NCI-H510A (cell line): ENCODE measurements at places on chromosomes 16 and 17.

DNA sequence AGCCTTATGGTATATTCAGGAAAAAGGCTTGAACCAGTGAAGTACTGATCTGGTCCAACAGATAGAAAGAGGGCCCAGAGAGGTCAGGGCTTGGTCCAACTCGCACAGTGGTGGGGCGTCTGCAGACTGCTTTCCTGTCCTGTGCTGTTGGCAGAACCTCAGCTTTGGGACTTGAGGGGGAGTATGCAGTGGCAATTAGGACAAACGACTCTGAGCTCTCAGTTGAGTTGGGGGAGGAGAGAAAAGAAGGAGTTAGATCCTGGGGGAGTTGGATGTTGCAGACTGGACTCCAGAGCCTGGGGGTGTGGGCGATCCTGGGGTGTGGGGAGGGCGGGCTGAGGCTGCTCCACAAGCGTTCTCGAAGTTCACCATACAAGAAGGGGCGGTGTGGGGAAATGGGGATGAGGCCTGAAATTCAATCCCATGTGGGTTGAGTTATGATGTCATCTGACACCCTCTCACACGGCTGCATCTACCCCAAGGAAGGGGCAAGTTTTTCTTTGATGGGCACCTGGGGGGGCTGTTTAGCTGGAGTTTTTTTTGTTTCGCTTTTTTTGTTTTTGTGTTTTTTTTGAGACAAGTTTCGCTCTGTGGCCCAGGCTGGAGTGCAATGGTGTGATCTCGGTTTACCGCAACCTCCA is 14.6 kb downstream of the GRB7 start:
- no peak for DNase-seq

- DNase-seq: peak; percentile 69
Observed at GRCh38 chr16:4664538-4665418, 28.6 kb upstream of the NUDT16L1 start.

DNA sequence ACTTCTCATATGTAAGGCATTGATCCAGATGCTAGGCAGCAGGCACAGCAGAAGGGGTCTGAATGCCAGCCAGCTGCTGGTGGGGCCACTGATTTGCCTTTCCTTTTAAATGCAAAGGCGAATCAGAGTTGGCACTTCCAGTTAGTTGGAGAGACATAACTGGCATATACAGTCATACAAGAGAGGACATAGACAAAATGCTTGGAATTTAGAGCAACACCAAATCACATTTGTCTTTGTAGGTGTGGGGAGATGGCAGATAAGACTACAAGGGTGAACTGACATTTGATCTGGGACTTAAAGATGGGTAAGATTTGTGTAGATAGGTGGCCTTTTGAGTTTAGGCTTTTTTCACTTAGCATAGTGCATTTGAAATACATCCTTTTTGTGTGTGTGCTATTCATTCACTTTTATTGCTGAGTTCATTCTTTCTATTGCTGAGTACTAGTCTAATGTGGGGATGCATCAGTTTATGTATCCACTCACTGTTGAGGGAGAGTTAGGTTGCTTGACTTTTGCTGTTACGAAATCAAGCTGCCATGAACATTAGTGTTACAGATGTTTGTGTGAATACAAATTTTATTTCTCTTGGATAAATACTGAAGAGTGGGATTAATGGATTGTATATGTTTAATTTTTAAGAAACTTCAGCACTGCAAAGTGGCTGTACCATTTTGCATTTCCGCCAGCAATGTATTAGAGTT is 74.1 kb downstream of the SPECC1 start:
- DNase-seq: no peak

GRCh38 chr17:6561446-6561845 is 5.1 kb upstream of the PITPNM3 start:
- no peak for DNase-seq

DNA sequence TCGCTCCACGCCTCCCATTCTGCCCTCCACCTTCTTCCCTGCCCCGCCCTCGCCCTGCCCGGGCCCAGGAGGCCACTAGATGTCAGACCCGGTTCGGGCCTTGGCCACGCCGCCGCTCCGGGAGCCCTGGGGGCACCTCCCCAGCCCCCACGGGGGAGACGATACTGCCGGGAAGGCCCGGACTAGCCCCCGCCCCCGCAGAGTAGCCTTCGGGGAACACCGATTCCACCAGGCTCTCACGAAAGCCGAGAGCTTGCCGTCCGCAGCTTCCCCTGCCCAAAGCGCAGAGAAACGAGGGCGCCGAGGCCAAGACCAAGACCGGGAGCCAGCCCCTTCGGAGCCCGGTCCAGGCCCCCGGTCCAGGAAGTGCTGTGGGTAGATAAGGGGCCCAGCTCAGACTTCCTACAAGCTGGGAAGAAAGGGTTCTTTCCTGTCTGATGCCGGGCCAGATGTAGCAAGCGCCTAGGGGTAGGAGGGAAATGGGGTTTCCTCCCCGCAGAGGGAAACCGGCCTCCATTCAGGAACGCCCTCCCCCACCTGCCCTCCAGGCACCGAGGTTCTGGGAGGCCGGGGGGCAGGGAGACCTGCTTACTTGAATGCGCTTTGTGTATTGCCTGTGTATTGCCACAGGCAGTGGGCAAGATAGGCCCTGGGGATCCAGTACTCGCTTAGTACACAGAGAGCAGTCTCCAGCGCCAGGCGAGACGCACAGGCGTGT is 806 bp upstream of the CYB561 start:
- DNase-seq: peak; percentile 79

GRCh38 chr17:76946111-76946771 is 78.0 kb downstream of the MGAT5B start:
- no peak for DNase-seq

DNA sequence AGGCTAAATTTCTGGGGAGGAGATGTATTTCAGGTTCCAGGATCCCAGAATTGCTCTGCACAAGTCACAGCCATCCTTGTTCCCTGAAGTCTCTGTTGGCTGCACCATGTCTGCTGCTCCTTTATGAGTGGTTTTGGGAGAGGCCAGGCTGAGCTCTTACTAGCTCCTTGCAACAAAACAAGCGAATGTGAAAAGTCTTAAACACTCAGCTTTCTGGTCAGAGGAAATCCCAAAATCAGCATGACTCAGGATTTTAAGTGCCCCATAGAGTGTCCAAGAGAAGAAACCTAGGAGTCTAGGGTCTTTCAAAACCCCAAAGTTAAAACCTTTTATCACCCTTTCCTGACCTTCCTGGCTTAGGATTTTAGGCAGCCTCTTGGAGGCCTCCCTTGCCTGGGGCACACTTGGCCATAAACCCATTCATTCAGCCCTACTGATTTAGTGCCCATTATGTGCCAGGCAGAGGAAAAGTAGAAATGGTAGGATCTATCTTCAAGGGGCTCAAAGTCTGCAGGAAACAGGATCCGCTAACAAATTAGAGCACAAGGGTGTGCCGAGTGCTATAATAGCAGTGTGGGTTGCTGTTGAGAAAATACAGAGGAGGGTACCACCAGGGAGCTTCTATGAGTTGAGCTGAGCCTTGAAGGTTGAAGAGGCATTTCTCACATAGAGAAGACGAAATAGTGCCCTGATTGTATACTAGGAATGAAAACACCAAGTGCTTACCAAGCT is 36.9 kb downstream of the SOST start:
- no peak for DNase-seq

DNA sequence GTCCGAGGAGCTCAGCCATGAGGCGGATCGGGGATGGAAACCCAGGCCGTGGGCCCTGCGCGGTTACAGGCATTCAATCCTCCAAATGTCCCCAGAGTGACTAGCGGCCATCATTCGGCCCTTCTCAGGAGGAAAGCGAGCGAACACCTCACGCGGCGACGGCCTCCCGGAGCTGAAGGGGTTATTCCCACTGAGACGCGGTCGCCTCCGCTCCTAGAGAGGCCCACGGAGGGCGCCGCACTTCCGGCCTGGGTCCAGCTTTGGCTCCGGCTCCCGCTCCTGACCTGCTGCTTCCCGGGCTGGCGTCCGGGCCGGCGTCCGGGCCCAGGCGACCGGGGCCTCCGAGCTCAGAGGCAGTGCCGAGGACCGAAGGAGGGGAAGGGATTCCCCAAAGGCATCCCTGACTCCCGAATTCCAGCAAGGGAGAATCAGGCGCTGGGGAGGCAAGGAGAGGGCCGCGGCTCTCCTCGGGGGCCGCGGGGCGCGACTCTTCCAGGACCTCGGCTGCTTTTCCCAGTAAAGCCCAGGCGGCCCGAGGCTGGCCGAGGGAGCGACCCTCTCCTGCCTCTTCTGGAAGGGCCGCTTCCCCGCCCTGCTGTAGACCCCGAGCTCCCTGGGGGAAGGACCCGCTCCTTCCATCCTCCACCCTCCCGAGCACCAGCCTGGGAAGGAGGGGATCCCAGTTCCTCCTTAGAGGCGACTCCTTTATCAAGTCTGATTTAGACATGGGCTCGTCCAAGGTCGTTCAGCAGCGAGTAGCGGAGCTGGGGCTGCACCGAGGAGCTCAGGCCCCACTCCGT is 18.6 kb upstream of the ZNF629 start:
- DNase-seq: peak; percentile 90

- DNase-seq: no peak
Observed at GRCh38 chr17:19344311-19345066, 18.0 kb downstream of the B9D1 start.

- no peak for DNase-seq
Observed at GRCh38 chr16:89951509-89951908, 3.0 kb downstream of the DEF8 start.

GRCh38 chr16:51820176-51820575 is 669.1 kb upstream of the SALL1 start:
- no peak for DNase-seq

DNA sequence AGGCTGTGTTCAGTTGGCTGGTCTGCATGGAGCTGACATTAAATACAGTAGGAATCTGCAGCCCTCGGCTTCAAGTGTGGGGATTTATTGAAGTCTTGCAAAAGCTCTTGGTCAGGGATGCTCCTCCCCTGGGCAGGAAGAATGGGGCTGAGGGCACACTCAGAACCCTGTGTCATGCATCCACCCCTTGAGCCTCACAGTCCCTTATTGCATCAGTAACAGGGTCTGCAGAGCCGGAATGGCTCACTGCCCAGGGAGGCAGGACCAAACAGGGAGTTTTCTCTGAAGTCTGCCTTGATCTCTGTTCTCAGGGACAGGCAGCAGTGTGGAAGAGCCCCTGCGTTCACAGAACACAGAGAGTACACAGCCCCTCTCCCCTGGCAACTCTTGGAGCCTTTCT is 216.8 kb downstream of the ENGASE start:
- DNase-seq: no peak

GRCh38 chr17:4136373-4136772 is 6.5 kb downstream of the ZZEF1 start:
- no peak for DNase-seq

DNA sequence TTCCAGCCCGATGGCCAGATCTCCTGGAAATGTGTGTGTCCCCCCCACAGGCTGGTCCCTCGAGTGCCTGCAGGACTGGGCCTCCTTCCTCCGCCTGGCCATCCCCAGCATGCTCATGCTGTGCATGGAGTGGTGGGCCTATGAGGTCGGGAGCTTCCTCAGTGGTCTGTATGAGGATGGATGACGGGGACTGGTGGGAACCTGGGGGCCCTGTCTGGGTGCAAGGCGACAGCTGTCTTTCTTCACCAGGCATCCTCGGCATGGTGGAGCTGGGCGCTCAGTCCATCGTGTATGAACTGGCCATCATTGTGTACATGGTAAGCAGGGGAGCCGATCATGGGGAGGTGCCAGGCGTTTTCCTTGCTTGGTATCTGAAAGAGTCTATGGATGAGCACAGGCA is 22.1 kb downstream of the SLC47A1 start:
- no peak for DNase-seq

GRCh38 chr17:54982399-54982798 is 13.8 kb downstream of the STXBP4 start:
- DNase-seq: no peak

GRCh38 chr16:31082368-31083045 is 6.2 kb downstream of the PRSS53 start:
- DNase-seq: no peak

GRCh38 chr16:50269769-50270509 is 3.6 kb downstream of the ADCY7 start:
- DNase-seq: no peak

DNA sequence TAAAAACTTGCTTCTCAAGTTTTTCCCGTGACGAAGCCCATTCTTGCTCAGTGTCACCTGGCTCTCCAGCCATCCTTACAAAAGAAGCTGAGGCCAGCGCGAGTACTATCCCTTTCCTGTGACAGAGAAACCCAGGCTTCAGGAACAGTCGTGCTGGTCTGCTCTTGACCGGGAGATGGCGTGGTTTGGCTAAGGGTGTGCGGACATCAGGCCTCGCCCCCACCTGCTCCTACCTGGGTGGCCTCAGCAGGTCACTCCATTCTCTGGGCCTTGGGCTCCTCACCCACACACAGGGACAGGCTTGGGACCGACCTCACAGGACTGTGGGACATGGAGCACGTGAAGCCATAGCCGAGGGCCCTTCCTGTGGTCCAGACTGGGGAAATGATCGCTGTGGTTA is 75.2 kb upstream of the CIBAR2 start:
- DNase-seq: no peak

- DNase-seq: no peak
Observed at GRCh38 chr16:74991593-74992403, 6.9 kb upstream of the WDR59 start.

DNA sequence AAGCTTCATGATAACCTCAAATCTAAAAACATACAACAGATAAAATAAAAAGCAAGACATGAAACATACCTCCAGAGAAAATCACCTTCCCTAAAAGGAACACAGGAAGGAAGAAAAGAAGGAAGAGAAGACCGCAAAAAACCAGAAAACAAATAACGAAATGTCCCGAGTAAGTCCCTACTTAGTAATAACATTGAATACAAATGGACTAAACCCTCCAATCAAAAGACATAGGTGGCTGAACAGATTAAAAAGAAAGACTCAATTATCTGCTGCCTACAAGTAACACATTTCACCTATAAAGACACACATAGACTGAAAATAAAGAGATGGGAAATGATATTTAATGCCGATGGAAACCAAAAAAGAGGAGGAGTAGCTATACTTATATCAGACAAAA is 6.2 kb downstream of the FBXO39 start:
- DNase-seq: no peak

- DNase-seq: no peak
Observed at GRCh38 chr17:31695456-31696090, 163.5 kb downstream of the COPRS start.

GRCh38 chr17:7281953-7282751 is 634 bp downstream of the SLC2A4 start:
- no peak for DNase-seq

DNA sequence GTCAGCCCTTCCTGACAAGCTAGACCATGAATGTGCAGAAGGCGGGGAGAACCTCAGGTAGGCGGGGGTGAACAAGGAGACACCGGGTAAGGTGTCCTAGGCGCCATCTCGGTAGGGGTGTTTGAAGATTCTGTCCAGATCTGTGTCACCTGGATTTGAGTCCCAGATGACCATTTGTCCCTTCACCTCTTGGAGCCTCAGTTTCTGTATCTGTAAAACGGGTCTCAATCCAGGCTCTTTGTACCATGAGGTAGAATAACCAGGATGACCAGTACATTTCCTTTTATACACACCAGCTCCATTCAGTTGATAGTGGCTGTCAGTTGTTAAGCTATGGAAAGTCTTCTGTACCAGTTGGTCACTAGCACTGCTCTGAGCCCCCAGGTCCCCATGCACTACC is 86.7 kb downstream of the ABCC6 start:
- DNase-seq: no peak
